PC-3 (cell line): ENCODE measurements at places on chromosomes 3 and 15. TPM values are rescaled to one million over a fixed set of nuclear protein-coding genes. Genes with fewer than 3 reads are reported as not detected.

Gene CSPG4
- 2.0 and 2.9 TPM in 2 replicates for total RNA-seq

Gene LARP6
- 133 and 166 TPM in 2 replicates for total RNA-seq

Gene RAD51
- 17.3 and 21.9 TPM in 2 replicates for total RNA-seq

Gene C3orf22
- not detected in 2 replicates for total RNA-seq

Gene DAZL
- total RNA-seq: 0.04 TPM in 1 of 2 replicates, not detected in the other

DNA sequence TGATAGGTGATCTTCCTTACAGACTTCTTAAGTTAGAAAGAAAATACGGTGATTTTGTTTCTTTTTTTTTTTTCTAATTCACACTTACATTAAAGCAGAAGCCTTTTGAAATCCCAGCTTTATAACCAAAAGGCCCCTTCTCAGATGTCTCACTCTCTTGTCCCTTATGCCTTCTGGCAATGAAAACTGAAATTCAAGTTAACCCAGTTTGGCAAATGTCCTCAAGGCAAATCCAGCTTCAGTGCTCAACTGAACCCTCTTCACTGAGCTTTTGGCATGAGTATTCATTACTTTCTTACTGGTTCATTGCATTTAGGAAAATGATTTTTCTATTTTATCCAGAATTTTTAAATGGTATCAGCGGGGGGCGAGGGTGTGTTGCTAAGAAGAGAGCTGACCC, 17.0 kb downstream of the PLCH1 start:
- no peak overlapping the region for H3K27ac ChIP-seq
- H3K36me3 ChIP-seq: no peaks in the 10 kb centered on the region
- peaks cover 13% of the 10 kb centered on the region for H3K4me1 ChIP-seq
- H3K4me3 ChIP-seq: no peak overlapping the region

DNA sequence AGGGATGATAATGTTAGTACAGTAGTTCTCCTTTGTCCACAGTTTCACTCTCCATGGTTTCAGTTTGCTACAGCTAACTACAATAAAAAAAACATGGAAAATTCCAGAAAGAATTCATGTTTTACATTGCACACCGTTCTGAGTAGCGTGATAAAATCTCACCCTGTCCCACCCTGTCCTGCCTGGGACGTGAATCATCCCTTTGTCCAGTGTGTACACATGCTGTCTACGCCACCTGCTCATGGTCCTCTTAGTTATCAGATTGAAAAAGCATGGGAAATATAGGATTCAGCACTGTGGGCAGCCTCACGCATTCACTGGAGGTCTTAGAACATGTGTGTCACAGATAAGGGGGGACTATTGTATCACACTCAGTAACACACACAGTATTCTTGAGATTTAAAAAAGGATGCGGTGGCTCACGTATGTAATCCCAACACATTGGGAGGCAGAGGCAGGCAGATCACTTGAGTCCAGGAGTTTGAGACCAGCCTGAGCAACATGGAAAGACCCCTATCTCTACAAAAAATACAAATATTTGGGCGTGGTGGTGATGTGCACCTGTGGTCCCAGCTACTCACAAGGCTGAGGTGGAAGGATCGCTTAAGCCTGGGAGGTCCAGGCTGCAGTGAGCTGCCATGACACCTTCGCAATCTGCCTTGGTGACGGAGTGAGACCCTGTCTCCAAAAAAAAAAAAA, 8.7 kb upstream of the FLNB start:
- H3K4me1 ChIP-seq: peaks cover 45% of the 10 kb centered on the region
- DNase-seq: peak; percentile 94
- H3K27ac ChIP-seq: peak overlapping the region; percentile 92
- no peaks in the 10 kb centered on the region for H3K36me3 ChIP-seq
- no peak overlapping the region for H3K4me3 ChIP-seq

- no peak overlapping the region for H3K4me3 ChIP-seq
- no peaks in the 10 kb centered on the region for H3K36me3 ChIP-seq
- peaks cover 20% of the 10 kb centered on the region for H3K4me1 ChIP-seq
- no peak overlapping the region for H3K27ac ChIP-seq
- no peaks in the 10 kb centered on the region for H3K27me3 ChIP-seq
These were observed 23.8 kb upstream of the ZBED2 start for GRCh38 chr3:111618945-111619344.

DNA sequence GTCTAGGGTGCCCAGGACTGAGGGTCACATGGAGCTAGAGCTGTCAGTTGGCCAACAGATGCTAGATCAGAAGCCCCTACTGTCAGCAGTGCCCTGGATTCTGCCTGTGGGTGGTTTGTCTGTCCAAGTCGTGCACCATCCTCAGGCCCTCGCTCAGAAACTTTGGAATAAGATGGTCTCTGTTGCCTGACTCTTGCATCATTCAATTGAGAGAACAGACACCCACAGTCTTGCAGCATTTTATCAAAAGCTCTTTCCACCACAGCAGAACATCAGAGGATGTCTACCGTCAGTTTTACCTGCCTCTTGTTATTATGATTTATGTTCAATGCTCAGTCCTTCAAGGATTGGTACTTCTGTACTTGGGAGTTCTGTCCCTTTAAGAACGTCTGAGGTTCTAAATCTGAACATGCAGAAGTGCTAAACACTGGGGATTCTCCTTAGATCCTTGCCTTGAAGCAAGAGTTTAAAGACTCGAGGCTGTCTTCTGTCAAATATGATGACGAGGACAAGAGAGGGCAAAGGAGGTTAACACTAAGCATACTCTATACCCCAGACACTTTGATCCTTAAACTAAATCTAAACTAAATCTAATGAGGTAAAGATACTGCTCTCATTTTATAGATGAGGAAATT, 4.8 kb downstream of the AQP9 start:
- no peaks in the 10 kb centered on the region for H3K36me3 ChIP-seq
- H3K27ac ChIP-seq: no peak overlapping the region
- H3K4me1 ChIP-seq: peaks cover 12% of the 10 kb centered on the region
- H3K27me3 ChIP-seq: no peaks in the 10 kb centered on the region

- H3K4me1 ChIP-seq: peaks cover 33% of the 10 kb centered on the region
- no peaks in the 10 kb centered on the region; the same call in 1 of the 2 replicates for H3K36me3 ChIP-seq
- no peak overlapping the region for H3K4me3 ChIP-seq
- no peak for DNase-seq
These were observed 18.5 kb downstream of the TNK2 start for GRCh38 chr3:195889870-195890295.

GRCh38 chr3:186931532-186932280, 1.4 kb downstream of the ST6GAL1 start:
- peak; percentile 42 for DNase-seq
- peak overlapping the region; percentile 77 for H3K4me3 ChIP-seq
- no peak overlapping the region for H3K27ac ChIP-seq
- no peaks in the 10 kb centered on the region for H3K27me3 ChIP-seq
